Putamen (tissue), 1 donor: ENCODE measurements at places on chromosomes 11 and 22.

DNA sequence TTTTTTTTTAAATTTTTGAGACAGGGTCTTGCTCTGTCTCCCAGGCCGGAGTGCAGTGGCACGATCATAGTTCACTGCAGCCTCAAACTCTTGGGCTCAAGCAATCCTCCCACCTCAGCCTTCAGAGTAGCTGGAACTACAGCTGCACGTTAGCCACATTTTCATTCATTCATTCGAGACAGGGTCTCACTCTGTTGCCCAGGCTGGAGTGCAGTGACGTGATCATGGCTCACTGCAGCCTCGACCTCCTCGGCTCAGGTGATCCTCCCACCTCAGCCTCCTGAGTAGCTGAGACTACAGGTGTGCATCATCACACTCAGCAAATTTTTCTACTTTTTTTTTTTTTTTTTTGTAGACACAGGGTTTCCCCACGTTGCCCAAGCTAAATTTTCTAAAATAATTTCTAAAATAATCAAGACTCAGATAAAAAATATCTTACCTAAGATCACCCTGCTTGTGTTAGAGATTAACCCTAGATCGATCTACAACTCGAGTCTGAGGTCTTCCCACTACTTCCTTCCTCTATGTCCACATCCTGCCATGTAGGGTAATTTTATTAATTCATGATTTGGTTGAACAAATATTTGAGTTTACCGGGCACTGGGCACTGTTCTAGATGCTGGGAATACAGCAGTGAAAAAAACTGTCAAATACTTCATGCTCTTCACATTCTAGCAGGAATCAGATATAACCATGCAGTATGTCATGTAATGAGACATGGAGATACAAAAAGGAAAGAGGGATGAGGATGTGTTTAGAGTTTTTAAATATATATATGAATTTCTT lies 15.1 kb downstream of the EIF4G2 start:
- no peak for DNase-seq

DNA sequence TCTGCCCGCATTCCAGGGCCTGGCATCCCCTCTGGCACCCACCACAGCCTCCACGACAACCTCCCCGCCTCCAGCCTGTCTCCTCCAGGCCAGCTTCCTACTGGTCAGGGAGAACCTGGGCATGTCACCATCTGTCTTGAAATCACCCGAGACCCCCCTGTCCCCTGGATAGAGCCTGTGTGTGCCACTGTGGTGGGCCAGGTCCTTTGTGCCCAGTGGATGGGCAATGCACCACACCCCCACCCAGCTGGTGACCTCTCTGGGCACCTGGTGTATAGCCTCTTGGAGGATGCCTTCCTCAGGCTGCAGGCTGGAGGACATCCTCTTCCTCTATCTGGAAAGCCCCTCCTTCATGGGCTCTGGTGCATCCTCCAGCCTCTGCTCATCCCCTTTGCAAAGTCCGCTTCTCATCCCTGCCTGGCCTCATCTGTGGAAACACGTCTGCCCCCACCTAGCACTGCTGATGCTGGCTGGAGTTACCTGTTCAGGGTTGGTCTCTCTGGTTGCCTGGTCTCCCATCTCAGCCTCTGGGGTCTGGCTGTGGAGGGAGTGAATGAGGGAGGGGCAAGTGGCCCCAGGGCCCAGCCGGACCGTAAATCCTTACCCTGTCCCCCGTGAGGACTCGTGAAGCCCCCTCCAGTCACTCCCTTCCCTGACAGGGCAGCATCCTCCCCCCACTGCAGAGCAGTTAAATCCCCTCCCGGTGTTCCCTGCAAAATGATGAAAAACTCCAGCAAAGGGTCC lies 589.6 kb downstream of the TBC1D22A start:
- no peak for DNase-seq

GRCh38 chr11:35365961-35366360 lies 53.4 kb downstream of the SLC1A2 start:
- no peak for DNase-seq

DNA sequence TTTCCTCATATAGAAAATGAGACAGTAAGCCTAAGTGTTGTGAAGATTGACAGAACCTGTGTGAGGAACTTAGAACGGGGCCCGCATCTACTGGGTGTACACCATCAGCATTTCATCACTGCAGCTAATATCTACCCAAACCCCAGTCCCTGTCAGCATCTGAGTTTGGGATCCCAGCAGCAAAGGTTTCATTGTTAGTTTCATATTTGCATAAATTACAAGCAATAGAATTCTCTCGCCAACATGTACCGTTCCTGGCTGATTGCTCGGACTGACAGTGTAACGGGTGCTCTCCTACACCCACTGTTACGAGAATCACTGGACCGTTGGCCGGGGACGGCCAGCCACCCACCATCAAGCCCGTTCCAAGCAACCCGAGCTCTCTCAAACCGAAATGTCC lies 10.4 kb upstream of the TMPRSS6 start:
- no peak for DNase-seq

DNA sequence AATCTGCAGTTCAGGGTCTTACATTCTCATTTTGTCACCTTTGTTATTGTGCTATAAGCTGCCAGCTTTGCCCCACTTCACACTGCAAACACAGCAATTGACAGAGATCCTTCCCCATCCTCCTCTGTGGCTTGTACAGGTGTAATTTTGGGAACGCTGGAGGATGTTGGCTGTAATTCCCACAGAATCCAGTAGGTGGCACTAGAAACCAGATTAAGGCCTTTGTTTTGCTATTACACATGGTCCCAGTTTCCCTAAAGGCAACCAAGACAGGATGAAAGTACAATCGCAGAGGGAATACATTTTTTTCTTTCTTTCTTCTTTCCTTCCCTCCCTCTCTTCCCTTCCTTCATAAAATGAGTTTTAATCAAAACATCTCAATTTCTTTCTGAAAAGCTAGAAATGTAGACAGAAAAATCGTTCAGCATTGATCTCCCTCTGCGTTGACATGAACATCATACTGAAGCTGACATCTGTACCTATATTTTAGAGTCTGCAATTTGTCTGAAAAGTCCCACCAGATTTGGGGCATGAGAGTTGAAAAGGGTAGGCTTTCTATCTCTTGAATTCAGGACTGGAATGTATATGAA lies 21.3 kb upstream of the NELL1 start:
- peak; percentile 60 for DNase-seq

DNA sequence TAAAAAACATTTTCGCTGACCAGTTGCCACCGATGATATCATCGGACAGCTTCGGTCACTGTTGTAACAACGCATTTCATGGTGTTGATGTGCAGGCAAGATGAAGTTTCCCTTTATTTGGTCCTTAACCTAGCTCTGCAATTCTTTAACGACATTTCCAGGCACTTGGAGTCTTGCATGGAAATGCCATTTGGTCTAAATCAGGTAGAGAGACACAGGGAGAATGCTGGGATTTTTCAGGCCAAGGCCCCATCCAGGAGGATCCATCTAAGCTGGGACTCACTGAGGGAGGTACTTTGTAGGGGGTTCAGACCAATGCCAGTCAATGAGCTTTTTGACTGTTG lies 121.5 kb upstream of the RCN1 start:
- no peak for DNase-seq

DNA sequence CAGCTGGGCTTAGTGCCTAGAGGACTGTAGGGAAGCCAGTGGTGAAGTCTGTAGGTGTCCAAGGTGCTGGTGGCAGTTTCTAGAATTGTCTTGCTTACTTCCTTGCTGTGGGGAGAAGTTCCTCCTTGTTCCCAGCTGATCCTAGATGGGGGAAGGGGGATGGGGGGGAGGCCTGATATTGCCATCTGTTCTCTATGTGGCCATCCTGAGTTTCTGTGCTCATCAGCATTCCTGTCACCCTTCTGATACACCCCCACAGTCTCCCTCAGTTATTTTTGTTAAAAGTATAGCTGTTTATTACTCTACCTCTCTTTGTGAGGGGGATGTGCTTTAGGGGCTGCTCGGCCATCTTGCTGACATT lies 36.5 kb downstream of the MADD start:
- no peak for DNase-seq

GRCh38 chr11:125281831-125282595 lies 117.5 kb downstream of the PKNOX2 start:
- DNase-seq: no peak

DNA sequence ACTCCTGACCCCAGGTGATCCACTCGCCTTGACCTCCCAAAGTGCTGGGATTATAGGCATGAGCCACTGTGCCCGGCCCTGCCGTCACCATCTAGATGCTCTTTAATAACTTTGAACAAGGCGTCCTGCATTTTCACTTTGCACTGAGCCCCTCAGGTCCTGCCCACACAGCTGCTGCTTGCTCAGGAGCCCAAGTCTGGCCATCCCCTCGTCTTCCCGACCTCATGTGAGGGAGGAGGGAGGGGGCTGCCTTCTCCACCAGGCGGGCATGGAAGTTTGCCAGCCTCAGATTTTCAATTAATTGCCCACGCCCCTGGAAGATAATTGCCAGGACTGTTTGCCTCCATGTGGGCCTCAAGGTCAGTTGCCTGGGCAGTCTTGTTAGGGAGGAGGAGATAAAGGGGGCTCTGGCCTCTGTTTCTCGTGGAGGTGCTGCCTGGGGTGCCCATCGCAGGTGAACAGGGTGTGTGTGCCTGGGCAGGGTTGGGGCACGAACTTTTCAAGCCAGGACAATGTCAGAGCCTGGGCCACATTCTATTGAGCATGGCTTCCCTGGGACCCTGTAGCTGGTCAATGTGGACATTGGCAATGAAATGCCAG lies 27.9 kb upstream of the MYEOV start:
- DNase-seq: no peak

- no peak for DNase-seq
These were observed 149.1 kb downstream of the CTTN start for GRCh38 chr11:70547386-70547785.

GRCh38 chr11:10303558-10304363 lies 1.1 kb upstream of the ADM start:
- DNase-seq: no peak

DNA sequence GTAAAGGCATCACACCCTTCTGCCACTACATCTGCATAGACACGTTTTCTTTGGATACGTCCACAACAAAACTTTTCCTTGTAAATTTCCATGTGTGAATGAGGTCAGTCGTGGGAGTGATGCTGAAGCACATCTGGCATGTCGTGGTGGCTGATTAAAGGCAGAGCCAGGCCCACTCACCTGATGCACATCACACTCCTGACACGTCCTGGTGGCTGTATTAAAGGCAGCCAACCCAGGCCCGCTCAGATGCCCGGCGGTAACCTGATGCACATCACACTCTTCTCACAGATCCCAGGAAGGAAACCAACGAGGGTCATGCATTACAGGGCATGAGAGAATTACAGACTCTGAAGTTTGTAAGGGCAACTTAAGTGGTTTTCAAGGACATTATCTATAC lies 321.6 kb upstream of the B3GAT1 start:
- no peak for DNase-seq

DNA sequence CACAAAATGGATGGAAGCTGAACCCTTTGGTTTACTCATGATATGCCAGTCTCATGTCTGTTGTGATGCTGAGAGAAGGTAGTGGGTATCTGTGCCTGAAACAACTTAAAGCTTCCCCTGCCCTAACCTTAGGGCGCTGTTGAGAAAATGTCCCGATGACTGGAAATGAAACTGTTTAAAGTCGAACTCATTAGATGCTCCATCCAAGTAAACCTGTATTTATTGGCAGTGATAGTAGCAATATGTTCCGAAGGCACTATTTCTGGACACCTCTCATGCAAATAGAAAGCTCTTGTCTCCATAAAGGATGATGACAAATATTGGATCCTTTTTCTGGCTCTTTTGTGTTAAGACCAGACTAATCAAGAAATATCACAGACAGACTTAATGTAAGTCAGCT lies 86.2 kb downstream of the GRAMD1B start:
- no peak for DNase-seq

- no peak for DNase-seq
These were observed 145.2 kb upstream of the TEAD1 start for GRCh38 chr11:12529041-12529440.

- no peak for DNase-seq
These were observed 93.4 kb upstream of the BIRC3 start for GRCh38 chr11:102223859-102224258.

DNA sequence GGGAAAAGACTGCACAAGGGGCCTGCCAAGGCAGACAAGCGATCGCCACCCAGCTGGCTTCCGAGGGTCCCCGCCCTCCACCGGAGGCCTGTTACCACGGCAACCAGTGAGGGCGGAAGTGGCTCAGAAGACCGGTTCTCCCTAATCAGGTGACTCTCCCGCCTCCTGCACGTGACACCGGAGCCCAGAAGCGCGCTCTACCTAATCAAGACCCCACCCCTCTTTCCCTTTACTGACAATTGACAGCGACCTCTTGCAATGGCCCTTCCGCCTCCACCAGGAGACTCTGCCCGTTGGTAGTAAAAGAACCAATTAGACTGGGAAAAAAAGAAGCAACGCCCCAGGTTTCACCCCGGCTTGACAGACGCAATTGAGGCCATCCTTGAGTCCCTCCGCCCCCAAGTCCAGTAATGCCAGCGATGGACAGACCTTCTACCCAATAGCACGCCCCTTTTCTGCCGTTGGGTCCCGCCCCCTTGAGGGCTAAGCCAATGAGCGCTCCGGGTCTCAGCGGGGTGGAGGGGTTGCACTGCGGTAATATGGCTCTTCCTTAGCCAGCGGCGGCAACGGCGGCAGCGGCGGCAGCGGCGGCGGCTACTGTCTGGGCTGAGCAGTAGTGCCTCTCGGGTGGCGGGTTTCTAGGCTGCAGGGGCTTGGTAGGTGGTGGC lies at the start of gene UVRAG:
UVRAG (plus strand) TSS at position 534 of the 668 bp plus-strand sequence. CDS start 198 bp downstream, outside the sequence.
- DNase-seq: peak; percentile 100

GRCh38 chr11:95682552-95682951 lies 107.0 kb downstream of the FAM76B start:
- no peak for DNase-seq

- DNase-seq: no peak
These were observed 587 bp upstream of the ALDH3B1 start for GRCh38 chr11:68009391-68010089.

- no peak for DNase-seq
These were observed 125.5 kb downstream of the BBOX1 start for GRCh38 chr11:27166130-27166529.

GRCh38 chr11:86988351-86988881 lies 33.2 kb upstream of the FZD4 start:
- no peak for DNase-seq

- no peak for DNase-seq
These were observed 36.7 kb downstream of the ELF5 start for GRCh38 chr11:34476849-34477248.

- no peak for DNase-seq
These were observed 2.6 kb upstream of the B3GNT6 start for GRCh38 chr11:77031599-77031998.
